ENCODE measurements at places on chromosomes 3 and 15. TPM values are rescaled to one million over a fixed set of nuclear protein-coding genes. Genes with fewer than 3 reads are reported as not detected.

The LEKR1 gene
- total RNA-seq: 0.43 TPM

The UTS2B gene
- not detected for total RNA-seq

The OSBPL10 gene
- total RNA-seq: 0.17 TPM

The DNAJA4 gene
- total RNA-seq: 50.4 TPM

The MESP1 gene
- total RNA-seq: 4.0 TPM

The DUOXA2 gene
- 1.6 TPM for total RNA-seq

The FRG2C gene
- total RNA-seq: not detected

The LEO1 gene
- 29.6 TPM for total RNA-seq

The SLC2A2 gene
- total RNA-seq: not detected

The UBA3 gene
- 93.4 TPM for total RNA-seq

The PPP4R2 gene
- total RNA-seq: 128 TPM

The NANOGP8 gene
- not detected for total RNA-seq

The PPP1R14D gene
- total RNA-seq: not detected

The BCHE gene
- not detected for total RNA-seq

The ISLR gene
- not detected for total RNA-seq

The LRRK1 gene
- total RNA-seq: 0.17 TPM

The CLDN16 gene
- total RNA-seq: not detected

The CD200R1 gene
- total RNA-seq: 3.7 TPM

The THSD4 gene
- not detected for total RNA-seq

All from natural killer cell treated with Interleukin-12 subunit alpha and Interleukin-12 subunit beta and Interleukin-15 and Interleukin-18, amount 100 ng/mL, for 72 hours (primary cell).